Prostate gland (tissue), 2 donors: ENCODE measurements at places on chromosomes 13 and 19.

GRCh38 chr13:96795670-96796069, 198.6 kb downstream of the OXGR1 start:
- no peak for DNase-seq

- no peak for DNase-seq
These were observed 508.6 kb upstream of the KLHL1 start for GRCh38 chr13:70616847-70617246.

DNA sequence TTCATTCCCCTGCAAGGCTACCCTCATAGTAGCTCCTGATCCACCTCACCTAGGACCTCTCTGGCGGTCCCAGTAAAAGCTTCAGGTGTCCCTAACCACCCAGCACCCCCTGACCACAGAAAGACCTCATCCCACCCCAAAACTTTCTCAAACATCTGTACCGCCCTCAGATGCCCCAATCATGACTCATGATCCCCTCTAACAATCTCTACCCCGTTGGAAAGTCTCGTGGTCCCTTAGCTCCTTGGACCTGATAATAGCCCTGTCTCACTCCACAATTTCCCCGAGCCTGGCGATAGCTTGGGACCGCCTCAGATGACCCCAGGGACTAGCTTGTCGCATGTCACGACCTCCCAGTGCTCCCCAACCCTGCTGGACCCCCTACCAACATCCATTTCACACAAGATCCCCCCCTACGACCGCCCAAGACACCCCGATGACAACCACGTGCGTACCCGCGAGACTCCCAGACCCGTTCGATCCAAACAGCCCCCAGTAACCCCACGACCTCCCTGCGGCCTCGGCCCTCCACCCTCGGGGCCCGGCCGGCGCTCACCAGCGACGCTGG, 450 bp downstream of the NDUFA11 start:
- no peak for DNase-seq

DNA sequence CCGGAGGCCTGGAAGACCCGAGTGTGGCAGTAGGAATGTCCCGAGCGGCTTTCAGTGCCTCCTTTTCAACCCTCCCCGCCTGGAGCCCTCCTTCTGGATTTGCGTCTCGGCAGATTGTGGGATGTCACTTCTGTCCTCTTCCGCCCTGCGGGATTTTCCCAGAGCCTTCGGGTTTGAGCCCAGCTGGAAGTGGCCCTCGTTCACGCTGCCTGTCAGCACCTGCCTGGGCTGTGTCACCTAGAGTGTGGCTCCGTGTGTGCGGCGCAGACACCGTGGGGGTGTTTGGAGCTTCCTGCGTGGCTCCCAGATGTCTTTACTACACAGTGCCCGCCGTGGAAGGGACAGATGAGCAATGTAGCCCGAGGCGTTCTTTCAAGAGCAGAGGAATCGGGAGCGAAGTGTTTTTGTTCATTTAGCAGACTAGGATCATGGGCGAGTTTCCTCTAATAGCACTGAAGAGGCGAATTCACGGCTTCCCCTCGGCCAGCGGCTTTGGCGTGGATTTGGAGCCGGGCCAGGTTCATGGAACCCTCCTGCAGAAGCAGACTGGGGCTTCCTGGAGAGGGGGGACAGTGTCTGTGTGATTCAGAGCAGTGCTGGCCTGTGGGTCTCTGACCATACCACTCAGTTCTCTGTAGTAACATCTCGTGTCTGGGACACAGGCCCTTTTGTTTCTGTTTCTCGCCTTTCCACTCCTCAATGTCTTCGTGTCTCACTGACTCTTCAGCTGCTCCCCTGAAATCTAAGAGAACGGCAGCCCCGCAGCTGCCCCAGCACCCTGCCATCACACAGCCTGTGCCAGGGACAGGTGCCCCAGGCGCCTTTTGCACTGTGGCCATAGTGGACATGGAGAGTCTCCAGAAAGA, 68.0 kb downstream of the KDM4B start:
- no peak for DNase-seq

DNA sequence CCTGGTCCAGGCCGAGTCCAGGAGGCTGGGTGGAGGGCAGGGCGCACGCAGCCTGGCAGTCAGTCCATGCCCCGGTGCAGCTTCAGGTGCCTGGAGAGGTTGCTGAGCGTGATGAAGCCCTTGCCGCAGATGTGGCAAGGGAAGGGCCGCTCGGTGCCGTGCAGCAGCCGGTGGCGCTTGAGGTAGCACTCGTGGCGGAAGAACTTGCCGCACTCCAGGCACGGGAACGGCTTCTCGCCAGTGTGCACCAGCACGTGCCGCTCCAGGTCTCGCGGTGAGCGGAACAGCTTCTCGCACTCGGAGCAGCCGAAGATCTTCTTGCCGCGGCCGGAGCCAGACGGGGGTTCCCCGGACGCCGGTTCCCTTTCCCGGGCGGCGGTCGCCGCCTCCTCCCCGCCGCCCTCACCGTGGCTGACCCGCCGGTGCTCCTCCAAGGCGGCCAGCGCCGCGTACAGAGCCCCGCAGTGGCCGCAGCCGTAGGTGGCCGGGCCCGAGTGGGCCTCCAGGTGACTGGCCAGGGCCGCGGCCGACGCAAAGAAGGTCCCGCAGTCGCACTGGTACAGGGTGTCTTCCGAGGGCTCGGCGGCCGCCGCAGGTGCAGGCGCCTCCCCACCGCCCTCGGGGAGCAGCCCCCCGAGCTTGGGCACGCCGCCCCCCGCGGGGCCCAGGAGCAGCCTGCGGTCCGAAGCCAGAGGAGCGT, 6.8 kb downstream of the FIZ1 start:
- DNase-seq: no peak

DNA sequence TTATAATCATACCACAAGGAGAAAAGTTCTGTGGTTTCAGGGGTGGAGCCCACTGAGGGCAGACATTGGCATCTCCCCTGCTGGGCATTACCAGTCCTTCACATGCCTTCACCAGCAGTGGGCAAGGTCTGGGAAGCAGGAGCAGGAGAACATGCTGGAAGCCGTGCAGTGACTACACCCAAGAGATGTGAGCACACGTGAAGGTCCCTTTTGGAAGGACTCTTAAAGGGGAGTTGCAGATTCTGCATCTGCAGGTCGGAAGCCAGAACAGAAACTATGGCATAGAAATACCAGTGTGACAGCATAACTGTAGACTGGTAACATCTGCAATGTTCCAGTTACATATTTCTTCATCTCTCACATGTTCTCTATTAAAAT, 26.9 kb upstream of the KL start:
- no peak for DNase-seq

DNA sequence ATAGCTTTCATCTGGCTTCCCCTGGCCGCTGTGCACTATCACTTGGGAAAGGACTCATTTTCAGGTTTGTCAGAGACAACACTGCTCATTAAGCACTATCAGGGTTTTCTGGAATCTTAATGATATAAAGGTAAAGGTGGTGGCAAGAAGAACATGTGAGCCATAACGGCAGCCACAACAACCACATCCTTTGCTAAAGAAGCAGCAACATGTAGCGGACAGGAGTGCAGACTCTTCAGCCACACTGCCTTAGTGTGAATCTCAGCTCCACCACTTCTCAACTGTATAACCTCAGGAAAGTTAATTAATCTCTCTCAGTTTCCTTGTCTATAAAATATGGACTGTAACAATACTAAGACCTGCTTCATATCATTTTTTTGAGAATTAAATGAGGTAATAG, 24.1 kb upstream of the MIR17HG start:
- no peak for DNase-seq

- no peak for DNase-seq
These were observed 38.9 kb downstream of the COG3 start for GRCh38 chr13:45503658-45504057.

- no peak for DNase-seq
These were observed 104.2 kb upstream of the IPO5 start for GRCh38 chr13:97849305-97849704.

DNA sequence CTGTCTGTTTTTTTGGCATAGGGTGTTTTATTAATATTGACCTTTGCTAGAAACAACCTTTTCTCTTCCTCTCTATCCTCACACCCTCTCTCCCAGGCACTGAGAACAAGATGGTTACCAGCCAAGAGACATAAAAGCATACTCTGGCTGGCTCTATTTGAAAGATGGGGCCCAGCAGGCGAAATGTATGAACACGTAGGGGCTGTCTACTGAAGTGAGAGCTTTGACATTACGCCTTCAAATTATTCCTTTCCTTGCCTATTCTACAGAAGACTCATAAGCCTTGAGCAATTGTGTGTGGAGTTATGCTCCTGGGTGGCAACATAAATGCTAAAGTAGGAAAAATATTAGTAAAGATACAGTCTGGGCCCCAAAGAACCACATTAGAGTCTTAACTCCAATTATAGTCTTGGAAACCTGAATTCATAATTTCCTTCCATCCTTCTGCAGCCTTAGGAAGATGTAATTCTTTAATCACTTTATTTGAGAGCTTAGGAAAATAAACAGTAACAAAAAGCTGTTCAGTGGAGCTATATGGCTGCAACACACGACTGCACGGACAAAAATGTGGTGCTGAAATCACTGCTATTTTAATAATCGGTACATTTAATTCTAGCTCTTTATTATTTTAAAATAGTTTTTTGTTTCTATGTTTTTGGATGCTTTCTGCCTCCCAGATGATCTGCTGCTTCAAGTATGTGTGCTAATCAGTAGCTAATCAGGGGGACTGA, 122.3 kb upstream of the RNF113B start:
- no peak for DNase-seq

DNA sequence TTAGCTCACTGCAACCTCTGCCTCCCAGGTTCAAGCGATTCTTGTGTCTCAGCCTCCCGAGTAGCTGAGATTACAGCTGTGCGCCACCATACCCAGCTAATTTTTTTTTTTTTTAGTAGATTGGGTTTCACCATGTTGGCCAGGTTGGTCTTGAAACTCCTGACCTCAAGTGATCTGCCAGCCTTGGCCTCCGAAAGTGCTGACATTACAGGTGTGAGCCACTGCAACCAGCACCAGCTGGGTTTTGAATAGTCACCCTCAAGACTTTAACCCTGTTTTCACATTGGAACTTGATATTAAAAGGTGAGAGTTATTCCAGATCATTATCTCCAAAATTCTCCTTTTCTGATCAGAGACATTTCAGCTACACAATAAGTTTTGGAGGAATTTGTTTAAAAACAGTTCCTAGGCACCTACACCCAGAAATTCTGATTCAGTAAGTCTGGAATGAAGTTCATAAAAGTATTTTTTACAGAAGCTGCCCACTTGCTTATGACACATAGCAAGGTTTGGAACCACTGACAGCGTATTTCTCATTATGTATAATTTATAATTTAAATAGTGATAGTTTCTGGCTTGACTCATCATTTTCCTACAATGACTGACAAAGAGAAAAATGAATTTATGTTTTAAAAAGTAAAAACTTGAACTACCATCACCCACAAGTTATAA, 417.3 kb downstream of the DIAPH3 start:
- no peak for DNase-seq

GRCh38 chr13:43520351-43520750, 266.4 kb downstream of the ENOX1 start:
- DNase-seq: no peak

DNA sequence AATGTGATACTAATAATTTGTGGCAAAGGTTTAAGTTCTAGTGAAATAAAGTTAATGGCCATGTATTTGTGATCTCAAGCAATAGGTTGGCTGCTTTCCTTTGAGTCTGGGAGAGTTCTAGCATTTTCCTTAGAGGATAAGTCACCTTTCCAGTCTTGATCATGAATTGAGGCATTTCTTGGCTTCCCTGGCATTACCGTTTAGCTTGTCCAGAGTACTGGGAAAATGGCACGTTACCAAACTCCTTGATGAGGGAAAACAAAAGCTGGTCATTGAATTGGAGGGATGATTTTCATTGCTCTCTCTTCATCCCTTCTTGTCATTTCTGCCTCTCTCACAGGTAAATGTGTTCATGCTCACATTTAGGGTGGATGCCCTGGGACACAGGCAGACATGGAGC, 34.0 kb upstream of the SPRY2 start:
- no peak for DNase-seq

- no peak for DNase-seq
These were observed 43.3 kb downstream of the EPS15L1 start for GRCh38 chr19:16428372-16429036.

- DNase-seq: no peak
These were observed 65.5 kb downstream of the TSHZ3 start for GRCh38 chr19:31283701-31284100.

GRCh38 chr19:10104665-10105508, 1.3 kb upstream of the PPAN start:
- DNase-seq: no peak

- no peak for DNase-seq
These were observed 95.2 kb downstream of the COL4A1 start for GRCh38 chr13:110211735-110212134.

- DNase-seq: no peak
These were observed 173.5 kb downstream of the DCT start for GRCh38 chr13:94305934-94306333.

- peak; percentile 35 for DNase-seq
These were observed 15.0 kb upstream of the PGLS start for GRCh38 chr19:17496337-17496997.

GRCh38 chr13:21625366-21625765, 21.4 kb upstream of the MICU2 start:
- DNase-seq: no peak

DNA sequence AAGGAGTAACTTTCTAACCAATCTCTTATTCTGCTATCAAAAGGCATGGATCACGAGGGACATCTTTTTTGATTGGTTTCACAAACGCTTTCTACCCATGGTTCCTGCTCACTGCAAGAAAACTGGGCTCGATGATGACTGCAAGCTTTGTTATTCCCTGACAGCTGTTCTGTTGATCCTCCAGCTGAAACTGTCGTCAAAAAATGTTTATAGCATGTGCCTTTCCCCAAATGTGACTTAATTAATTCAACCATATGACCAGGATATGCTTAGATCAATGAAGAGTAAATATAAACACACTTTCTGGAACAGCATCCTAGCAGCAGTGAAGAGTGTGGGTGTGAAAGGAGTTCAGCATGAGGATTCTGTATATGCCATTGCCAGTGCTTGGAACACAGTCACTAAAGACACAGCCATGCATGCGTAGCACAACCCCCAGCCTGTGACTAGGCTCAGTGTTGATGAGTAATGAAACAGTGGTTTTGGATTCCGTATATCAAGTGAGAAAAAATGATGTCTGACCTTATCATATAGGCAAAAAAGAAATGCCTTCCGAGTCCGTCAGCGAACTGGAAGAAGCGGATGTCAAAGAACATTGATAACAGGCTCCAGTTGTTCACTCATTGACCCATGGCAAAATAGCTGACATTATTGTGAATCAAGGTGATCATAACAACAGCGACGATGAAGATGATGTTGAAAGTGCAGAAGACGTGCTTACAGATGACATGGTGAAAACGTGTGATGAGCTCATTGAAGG, 347.4 kb downstream of the FGF9 start:
- DNase-seq: no peak

DNA sequence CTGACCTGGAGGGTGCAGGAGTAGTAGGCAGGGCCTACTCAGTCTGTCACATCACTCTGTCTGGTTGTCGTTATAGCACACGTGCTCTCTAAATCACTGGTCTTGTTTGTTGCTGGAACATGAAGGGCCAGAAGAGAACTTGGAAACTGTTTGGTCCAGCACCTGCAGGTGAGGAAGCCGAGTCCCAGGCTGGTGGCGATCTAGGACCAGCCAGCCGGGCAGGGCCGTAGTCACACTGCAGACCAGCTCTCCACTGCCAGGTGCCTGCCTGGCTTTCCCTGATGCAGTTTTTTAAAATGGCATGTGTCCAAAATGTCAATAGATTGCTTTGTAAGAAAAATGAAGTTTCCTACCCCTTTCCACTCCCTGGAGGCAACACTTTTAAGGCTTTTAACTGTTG, 53.7 kb downstream of the GGACT start:
- DNase-seq: no peak

- no peak for DNase-seq
These were observed 10.0 kb upstream of the ATP12A start for GRCh38 chr13:24670174-24670573.
